ENCODE measurements at places on chromosomes 11 and 22.

DNA sequence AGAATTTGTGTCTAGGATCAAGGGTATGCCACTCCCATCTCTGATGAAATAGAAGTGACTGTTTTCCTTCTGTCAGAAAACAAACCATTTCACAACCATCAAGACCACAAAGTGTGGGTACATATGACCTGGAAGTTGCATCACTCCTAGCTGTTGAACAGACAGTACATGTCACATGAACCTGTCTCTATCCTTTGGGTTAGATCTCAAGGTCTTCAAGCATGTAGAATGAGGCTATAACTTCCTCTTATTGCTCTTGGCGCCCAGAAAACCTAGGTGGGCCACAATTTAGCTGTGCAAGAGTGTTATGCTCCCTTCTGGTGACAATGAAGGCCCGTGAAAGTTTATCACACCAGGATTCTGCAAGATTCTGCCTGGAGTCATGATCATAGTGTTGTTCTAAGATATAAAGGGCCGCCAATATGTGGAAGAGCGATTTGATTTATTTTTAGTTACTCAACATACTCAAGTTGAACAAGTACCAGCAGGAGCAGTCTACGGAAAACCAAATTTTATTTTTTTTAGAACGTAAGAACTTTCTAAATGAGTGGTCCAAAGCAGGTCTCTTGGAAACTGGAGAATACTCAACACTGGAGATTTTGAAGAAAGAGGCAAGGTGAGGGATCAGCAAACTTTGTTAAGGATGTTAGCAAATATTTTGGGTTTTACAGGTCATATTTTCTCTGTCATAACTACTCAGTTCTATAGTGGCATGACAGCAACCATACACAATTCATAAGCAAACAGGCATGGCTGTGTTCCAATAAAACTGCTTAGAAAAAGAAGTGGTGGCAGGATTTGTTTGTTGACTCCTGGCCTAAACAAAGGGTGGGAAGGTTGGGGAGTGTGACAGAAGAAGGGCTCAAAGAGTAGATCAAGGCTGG lies 101.8 kb downstream of the USP35 start:
- DNase-seq = no peak

GRCh38 chr11:59164028-59164427 lies 7.9 kb upstream of the DTX4 start:
- DNase-seq = no peak

DNA sequence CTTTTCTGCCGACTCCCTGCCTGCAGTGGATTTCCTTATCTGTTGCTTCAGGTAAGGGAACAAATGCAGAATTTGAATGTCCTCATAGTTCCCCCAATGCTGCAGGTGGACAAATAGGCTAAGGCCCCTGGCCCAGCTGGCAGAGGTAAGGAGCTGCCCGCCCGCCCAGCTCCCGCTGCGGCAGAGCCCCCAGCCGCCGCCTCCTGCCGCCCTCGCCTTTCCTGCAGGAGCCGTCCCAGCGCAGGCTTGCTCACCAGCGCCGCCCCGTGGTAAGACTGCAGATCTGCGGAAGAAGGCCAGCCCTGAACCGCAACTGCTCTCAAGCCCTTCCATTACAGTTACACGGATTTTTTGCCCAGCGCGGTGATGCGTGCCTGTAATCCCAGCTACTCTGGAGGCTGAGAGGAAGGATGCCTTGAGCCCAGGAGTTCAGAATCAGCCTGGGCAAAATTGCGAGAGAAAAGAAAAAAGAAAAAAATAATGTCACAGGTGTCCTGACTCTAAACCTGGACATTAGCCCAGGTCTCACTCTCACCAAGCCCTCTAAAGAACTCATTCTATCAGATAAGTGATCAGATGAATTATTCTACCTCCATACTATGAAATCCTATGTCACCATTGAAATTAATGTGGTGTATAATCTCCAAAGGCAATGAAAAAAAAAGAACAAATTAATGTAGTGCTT lies 51.2 kb upstream of the EMID1 start:
- DNase-seq = peak; percentile 65

- no peak for DNase-seq
Measured at GRCh38 chr11:122727101-122727929, 71.8 kb downstream of the UBASH3B start.

- DNase-seq = no peak
Measured at GRCh38 chr22:31932863-31933262, 11.5 kb upstream of the YWHAH start.

GRCh38 chr11:18501629-18502028 lies 25.1 kb downstream of the TSG101 start:
- DNase-seq = no peak

DNA sequence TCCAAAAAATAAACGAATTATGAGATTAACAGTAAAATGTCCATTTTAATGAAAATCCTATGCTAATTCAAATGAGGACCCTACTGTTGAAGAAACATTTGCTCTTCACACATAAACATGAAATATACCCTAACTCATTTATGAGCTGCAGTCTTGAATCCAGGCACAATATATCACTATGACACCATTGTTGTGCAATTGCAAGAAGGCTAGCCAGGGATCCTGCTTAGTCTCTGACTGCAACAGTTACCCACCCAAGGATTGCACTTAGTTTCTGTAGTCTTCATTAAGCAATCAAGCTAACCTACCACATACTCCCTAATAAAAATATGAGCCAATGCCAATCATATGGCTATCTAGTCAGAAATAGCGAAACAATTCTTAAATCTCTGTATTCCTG lies 981.0 kb upstream of the FAT3 start:
- DNase-seq = no peak

DNA sequence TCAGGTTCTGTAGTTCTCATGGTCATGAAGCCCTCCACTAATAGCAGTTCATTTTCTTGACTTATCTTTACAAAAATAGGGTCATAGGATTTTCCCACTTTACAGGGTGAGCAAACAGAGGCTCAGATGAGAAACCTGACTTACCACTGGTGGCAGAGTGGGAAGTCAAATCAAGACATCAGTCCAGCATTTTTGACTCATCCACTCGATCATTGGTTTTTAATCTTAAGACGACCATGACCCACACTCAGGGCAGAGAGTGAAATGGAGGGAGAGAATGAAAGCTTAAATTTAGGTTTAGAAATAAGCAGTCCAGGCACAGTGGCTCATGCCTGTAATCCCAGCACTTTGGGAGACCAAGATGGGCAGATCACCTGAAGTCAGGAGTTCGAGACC lies 42.1 kb downstream of the RTL6 start:
- DNase-seq = no peak

- no peak for DNase-seq
Measured at GRCh38 chr11:57476047-57476756, 15.9 kb downstream of the RTN4RL2 start.

DNA sequence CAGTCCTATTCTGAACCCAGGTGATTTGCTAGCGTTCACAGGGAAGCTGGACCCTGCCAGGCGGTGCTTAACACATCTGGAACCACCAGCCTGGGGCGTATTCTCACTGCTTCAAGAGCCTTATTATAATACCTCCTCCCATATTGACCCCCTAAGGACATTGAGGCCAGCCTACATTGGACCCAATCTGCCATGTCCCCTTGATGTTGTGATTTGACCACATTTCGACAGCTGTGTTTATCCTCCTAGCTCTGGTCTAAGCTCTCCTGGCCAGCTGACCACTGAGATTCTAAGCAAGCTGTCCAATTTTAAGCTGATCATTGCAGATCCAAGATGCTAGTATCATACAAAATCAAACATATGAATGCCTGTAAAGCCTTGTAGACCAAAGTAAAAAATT lies 148.1 kb upstream of the BLID start:
- no peak for DNase-seq

DNA sequence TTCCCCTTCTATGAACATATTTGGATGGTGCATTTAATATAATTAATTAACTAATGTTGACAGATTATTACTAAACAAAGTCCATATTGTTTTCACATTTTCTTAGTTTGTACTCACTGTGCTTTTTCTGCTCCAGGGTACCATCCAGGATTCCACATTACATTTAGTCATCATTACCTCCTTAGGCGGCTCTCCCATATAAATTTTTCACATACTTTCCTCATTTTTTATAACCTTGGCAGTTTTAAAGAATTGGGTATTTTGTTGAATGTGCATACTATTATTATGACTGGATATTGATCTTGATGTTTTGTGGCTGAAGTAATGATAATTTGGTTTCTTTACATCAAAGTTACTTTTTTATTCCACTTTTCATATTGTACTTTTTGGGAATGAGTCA lies 755.6 kb upstream of the ANO3 start:
- no peak for DNase-seq

- DNase-seq = no peak
Measured at GRCh38 chr11:87251560-87251959, 213.8 kb downstream of the TMEM135 start.

DNA sequence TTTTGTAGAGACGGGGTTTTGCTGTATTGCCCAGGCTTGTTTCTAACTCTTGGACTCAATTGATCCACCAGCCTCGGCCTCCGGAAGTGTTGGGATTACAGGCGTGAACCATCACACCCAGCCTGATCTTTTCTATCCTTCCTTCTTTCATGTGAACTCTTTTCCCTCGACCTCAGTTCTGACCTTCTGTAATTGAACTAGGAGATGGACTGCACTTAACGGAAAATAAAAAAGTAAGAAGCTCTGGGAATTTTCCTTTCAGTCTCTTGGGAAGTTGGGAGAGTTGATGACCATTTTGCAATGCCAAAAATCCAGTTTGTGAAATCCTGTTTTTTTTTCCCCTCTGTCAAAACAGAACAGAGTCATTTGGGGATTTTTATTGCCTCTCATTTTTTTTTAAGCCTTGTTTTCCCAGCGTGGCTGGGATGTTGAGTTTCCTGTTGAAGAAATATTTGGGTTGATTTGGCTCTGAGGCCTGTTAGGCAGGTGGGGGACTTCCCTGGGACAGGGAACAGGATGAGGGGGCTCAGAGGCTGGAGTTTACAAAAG lies 26.9 kb upstream of the CYB5R3 start:
- no peak for DNase-seq

All from dorsolateral prefrontal cortex (tissue), 122 donors.